GM18507 (cell line): ENCODE measurements at places on chromosomes 12 and 14.

- DNase-seq, result peak; percentile 74
Measured at GRCh38 chr14:102235275-102235897, 69.6 kb downstream of the MOK start.

GRCh38 chr14:29037411-29037810 is 270.8 kb downstream of the FOXG1 start:
- DNase-seq, result no peak

- DNase-seq, result no peak
Measured at GRCh38 chr12:80582431-80582830, 125.0 kb upstream of the MYF6 start.

- no peak for DNase-seq
Measured at GRCh38 chr14:64704743-64705380, 638 bp downstream of the PLEKHG3 start.

DNA sequence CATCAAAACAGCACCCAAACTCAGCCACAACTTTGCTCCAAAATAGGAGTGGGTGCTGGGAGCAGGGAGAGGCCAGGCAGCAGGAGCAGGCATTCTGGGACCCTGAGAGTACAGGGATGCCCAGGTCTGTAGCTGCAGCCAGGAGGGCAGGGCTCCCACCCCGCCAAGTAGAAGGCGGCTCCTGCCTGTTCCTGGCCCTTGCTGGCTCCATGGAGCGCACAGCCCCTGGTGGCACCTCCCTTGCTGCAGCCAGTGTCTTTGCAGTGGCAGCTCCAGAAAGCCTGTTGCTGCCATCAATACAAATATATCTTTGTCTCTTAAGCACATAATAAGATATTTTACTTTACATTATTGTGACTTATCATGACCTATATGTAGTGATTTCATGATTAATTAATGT is 1096.5 kb downstream of the FSCB start:
- no peak for DNase-seq
